Fibroblast of mammary gland (primary cell): ENCODE measurements at places on chromosomes 2 and 18.

GRCh38 chr2:173720306-173720705 is 244.9 kb downstream of the SP3 start:
- DNase-seq, result peak; percentile 81

GRCh38 chr2:216001216-216002100 is 11.9 kb downstream of the MREG start:
- DNase-seq, result no peak

- peak; percentile 20 for DNase-seq
These were observed 50.4 kb downstream of the EML6 start for GRCh38 chr2:54773838-54774237.

- DNase-seq, result no peak
These were observed 79.3 kb upstream of the TMEM247 start for GRCh38 chr2:46400016-46400415.

DNA sequence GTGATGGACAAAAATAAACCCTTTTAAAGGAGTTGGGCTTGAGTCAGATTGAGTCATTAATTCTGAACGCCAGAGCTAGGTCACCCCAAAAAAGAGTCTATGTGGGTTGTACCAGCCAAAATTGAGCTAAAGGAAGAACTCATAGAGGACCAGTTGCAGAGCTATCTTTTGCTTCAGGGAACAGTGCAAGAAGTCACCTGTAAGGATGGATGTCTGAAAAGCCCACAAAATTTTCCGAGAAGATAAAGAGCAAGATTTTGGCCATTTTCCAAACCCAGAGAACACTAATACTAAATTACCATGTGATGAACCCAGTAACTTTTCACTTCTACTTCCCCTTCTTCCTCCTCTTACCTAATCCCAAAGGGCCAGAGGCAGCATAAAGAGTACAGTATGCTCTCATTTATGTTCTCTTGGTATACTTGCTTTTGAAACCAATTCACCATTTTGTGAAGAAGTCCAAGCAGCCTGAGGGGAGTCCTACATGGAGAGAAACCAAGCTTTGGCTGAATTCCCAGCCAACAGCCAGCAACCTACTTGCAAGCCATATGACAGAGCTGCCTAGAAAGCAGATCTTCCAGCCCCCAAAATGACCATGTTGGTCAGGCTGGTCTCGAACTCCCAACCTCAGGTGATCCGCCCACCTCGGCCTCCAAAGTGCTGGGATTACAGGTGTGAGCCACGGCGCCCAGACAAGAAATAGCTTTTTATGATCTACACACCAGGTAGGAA is 551.7 kb downstream of the SATB2 start:
- DNase-seq, result no peak

DNA sequence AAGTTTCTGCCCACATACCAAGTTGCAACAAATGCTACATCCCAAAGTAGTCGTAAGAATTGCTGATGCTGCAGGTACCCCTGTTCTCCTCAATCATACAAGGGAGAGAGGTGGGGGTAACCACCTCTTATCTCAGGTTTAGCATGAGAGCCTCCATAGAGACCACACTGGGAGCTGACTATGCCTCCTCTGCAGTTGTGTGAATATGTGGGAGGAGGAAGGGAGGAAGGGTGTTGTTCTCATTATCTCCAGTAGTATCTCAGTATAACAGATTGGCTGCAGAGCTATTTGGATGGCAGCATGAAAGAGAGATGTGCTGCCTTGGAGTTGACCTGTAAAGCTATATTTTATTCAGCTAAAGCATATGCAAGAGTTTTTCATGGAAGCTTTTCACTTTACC is 690.7 kb downstream of the KCNJ3 start:
- no peak for DNase-seq

DNA sequence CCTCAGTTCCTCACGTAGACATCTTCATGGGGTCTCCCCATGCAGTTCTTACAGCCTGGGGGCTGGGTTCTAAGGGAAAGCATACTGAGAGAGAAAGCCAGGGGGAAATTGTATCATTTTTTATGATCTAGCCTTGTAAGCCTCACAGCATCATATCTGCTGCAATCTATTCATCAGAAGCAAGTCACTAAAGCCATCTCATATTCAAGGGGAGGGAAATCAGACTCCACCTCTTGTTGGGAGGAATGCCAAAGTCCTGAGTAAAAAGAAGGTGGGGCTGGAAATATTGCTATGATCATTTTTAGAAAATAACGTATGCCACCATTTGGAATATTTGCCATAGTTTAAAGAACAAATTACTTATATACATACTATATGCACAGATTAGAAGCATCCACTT is 304.6 kb downstream of the TXNL1 start:
- peak; percentile 3 for DNase-seq

- DNase-seq, result peak; percentile 28
These were observed 18.0 kb downstream of the ITSN2 start for GRCh38 chr2:24342110-24342910.

DNA sequence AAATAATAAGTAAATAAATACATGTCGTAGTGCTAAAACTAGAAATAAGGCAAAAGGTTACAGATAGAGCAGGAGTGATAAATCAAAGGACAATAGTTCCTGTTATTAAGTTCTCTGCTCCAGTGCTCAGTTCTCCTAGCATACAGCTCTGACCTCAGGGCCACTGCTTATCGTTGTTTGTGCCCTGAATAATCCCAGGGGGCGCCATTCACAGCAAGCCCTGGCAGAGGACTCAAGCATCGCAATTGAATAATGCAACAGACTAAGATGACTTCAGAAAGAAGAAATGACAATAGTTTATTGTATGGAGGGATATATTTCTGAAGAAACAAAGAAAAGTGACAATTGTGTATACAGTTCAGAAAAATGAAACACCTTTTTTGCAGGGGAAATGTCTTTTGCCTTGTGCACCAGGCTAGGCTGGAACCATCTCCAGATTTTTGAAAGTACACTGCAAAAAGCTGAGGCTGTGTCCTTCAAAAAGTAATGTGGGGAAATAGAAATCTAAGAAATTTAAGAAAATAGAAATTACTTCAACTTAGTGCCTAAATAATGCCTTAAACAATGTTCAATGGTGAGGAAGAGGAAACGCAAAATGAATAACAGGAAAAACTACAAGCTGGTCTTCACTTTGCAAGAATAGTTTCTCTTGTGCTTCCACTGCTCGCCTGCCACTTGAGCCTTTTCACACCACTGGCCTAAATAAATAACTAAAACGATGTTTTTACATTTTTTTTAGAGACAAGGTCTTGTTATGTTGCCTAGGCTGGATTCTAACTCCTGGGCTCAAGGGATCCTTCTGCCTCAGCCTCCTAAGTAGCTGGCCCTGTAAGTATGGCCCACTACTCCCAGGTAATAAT is 19.0 kb upstream of the CCNYL1 start:
- DNase-seq, result peak; percentile 27

DNA sequence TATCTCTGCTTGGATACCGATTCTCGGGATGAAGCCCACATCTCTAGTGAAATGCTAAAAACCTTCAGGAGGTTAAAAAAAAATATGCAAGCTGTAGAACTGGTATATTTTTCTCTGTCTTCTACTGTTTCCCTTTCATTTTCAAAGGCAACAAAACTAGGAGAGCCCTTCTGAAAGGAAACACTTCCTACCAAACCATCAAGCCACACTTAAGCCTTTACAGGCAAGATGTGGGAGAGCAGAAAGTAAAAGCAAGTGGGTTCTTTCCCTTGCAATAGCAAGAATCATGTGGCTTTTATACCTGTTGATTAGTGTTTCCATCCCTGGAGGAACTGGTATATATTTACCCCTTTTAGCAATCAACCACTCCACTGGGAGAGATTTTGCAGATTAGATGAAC is 147.9 kb upstream of the ACAA2 start:
- DNase-seq, result no peak

DNA sequence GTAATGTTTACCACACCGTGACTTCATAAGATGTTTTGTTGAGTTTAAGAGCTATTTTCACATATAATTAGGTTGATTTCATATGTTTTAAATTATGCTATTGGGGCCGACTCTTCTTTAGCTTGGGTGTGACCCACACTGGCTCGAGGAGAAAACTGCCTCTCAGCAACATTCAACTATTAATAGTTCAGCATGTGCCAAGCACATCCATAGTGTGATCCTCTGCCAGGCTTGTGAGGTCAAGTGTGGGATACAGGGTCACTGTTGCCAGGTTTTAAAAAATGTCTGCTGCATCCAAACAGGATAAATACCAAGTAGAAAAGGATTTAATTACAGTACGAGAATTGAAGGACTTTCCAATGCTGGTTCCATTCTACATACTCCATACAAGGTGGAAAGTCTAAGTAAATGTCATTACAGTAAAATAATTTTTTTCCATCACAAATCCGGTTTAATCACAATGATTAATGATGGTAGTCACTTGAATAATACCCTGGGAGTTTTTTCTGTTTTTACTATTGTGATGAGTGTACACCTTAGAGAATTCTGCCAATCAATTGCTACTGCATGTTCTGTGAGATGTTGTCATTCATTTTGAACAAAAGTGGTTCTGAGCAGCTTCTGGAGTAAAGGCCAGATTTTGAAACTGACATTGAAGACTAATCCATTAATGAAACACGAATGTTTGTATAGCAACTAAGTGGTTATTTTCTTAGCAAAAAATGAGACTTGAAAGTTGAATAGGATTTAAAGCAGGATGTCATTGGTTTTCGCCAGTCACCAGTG is 84.5 kb downstream of the ABI2 start:
- DNase-seq, result peak; percentile 43

GRCh38 chr2:60271713-60272112 is 281.7 kb downstream of the BCL11A start:
- no peak for DNase-seq

DNA sequence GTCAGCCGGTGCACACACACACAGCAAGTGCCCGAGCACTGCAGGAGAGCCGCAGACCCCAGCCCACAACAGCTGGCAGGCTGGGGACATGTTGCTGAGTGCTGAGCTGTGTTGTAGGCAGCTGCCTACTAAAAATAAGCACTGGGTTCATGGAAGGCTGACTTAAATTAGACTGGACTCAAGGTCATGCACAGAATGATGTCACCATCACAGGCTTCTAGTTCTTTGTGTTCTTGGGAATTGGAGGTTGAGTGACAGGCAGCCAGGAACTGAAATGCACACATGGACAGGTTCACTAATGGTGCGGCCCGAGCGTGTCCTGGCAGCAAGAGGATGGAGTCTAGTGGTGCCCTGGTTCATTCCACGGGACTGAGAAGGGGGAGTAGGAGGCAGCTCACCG is 71.3 kb downstream of the VWA3B start:
- no peak for DNase-seq

DNA sequence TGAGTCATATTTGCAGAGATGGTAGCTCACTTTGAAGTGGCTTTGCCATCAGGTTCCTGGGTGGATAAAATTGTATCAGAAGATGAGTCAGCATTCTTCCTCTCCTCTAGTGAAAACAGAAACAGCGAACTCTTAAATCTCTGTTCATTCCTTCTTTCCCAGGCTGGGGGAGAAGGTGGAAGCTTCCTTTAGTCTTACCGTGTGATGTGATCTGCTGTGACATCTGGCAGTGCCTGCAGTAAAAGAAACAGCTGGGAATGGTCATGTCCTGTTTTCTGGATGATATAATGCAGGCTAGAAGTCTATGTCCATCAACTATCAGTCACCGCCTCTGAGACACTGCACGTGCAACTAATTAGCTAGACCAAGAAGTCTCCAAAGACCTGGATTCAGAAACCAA is 171.6 kb downstream of the VAPA start:
- DNase-seq, result peak; percentile 64

DNA sequence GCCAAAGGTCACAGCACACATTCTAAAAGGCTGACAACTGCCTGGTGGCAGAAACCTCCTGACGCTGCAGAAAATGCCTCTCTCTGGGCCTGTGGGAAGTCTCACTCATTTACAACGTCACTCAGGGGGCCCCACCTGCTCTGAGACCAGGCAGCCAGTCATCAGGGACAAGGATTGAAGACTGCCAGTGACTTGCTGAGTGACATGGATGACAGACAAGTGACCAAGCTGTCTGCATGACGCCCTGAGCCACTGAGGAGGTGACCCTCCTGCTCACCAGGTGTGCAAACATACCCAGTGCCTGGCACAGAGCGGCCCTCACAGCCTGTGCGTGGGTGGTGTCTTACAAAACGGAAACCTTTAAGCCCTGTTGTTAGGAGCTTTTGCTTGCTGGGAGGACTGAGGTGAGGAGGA is 392.4 kb downstream of the TNS1 start:
- DNase-seq, result no peak

DNA sequence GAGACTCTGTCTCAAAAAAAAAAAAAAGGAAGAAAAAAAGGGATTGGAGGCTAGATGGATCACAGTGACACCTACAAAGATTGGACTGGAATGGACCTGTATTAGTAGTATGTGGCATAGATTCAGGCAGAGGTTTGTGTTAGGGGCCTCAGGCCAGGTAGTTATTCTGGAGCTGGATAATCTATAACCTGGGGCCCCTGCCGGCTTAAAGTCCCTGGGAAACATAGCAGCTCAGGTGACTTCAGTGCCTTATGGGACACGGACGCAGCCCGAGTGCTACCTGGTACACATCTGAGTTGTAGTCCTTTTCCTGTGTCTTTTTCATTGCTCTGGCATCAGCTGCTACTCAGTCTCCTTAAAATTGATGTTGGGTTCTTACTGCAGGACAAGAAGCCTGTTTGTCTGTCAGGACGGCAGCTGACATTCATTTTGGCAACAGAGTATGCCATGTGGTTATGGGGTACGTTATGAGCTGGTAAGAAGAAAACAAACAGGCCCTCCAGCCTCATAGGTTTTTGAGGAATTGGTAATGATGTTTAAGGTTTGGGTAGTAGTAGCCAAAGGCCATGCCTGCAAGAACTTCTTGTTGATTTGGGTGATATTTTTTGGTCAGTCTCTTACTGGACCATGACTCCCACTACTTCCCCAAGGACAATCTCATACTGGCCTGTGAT is 27.8 kb downstream of the AGFG1 start:
- no peak for DNase-seq

GRCh38 chr2:127205218-127206125 is 14.6 kb downstream of the CYP27C1 start:
- DNase-seq, result no peak
